ENCODE measurements at places on chromosomes 6 and 20.

DNA sequence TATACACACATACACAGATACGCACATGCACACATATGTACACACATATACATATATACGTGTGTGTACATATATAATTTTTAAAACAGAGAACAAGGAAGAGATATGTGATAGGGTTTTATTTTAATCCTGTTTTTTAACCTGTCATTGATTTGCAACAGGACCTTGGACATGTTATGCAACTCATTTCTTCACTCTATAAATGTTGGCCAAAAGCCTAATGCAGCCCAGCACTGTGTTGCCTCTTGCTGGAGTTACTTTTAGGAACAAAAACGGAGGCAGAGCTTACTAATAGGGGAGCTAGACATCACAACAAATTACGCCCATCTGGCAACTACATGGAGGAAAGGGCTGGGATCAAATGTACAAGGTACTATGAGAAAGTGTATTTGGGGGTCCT is 179.9 kb upstream of the TAB2 start:
- DNase-seq, result no peak

DNA sequence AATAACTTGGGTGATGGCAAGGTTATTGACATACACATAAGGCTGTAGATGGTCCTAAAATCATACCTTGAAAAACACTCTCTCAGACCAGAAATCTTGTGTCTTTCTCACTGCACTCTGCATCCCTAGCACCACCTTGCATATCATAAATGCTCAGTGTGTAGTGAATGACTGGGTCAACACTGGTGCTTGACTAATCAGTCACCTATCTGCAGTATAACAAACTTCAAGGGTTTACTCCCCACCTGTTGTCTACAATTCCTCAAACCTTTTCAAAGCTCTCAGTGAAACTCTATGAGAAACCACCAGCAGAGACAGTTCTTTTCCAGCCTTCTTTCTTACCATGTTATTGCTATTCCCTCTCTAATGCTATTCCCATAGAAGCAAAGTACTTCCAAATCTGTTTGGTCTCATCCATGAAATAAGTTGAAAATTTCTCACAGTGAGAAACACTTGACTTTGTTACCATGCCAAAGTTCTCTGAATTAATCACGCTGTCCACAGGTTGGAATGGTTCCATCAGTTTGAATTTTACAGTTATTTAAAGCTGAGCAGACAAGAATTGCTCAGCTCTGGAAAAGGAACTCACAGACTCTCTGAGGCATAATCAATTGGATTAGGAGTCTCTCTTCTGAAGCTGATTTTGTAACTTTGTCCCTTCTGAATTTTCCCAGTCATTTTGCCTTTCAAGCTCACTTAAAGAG is 104.8 kb upstream of the EYA4 start:
- no peak for DNase-seq

DNA sequence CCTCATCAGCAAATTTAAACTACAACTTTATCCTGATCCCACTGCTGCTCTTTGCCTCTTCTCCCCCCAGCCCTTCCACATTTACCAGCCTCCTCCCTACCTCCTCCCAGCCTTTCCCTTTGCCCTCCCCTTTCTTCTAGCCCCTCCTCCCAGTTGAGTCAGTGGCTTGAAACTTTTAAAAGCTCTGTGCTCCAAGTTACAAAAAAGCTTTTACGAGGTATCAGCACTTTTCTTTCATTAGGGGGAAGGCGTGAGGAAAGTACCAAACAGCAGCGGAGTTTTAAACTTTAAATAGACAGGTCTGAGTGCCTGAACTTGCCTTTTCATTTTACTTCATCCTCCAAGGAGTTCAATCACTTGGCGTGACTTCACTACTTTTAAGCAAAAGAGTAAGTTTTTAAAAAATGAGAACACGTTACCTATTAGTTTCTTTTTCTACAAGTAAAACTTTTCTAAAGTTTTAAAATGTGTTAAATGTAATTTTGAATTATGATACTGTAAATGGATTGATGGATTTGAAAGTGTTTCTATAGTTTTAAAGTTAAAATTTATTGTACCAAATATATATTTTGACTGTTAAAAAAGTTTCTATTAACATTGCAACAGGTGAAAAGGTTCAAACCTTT is at the start of gene GJA1:
TSS of gene GJA1 (plus strand) at position 203 of the 626 bp plus-strand sequence. CDS start 11,202 bp downstream, outside the sequence.
- no peak for DNase-seq

- no peak for DNase-seq
Measured at GRCh38 chr6:138291036-138291848, 73.0 kb upstream of the PBOV1 start.

DNA sequence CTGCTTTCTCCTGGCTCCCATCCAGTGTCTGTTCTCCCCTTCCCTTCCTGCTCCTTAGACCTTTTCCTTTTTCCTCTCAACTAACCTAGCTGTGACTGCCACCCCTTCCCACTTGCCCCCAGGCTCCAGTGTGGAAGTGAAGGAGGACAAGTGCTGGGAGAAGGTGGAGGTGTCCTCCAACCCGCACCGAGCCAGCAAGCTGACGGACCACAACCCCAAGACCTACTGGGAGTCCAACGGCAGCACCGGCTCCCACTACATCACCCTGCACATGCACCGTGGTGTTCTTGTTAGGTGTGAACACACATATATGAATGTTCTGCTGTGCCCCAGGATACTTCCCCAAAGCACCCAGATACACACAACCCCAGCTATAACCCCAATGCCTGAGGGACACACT is 18.5 kb downstream of the CUL9 start:
- no peak for DNase-seq

DNA sequence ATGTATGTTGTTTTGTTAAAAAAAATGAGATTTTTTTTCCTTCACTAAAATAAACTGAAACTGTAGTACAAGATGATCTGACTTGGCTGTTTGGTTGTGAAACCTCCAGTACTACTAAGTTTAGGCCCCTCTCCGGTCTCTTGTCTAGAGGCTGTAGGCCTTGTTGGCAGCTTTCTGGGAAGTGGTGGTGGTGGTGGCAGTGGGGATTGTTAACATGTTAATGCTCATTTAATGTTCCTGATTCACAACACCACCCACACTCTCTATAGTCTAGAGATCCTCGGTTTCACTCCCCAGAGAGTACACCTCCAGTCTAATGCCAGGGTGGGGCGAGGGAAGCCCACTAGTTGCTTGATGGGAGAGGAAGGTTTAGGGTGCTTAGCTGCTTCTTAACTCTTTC is 24.1 kb downstream of the STK4 start:
- DNase-seq, result no peak

- no peak for DNase-seq
Measured at GRCh38 chr20:61763740-61764400, 301.8 kb downstream of the TAF4 start.

- no peak for DNase-seq
Measured at GRCh38 chr6:89298680-89299465, 16.2 kb downstream of the GABRR2 start.

- DNase-seq, result no peak
Measured at GRCh38 chr6:133193396-133193795, 47.8 kb upstream of the EYA4 start.

DNA sequence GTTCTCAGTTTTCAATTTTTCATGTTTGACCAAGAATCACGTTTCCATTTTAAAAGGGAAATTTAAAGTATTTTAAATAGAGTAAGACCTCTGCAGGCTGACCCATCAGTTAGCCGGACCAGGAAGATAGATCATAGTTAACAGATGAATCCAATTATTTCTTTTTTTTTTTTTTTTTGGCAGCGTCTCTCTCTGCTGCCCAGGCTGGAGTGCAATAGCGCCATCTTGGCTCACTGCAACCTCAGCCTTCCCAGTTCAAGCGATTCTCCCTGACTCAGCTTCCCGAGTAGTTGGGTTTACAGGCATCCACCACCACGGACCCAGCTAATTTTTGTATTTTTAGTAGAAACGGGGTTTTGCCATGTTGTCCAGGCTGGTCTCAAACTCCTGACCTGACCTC is 256.7 kb upstream of the CNR1 start:
- no peak for DNase-seq

GRCh38 chr20:47988676-47989075 is 203.4 kb upstream of the SULF2 start:
- no peak for DNase-seq
